ENCODE measurements at places on chromosomes 12 and 14. TPM values are rescaled to one million over a fixed set of nuclear protein-coding genes. Genes with fewer than 3 reads are reported as not detected.
A peak's percentile ranks its signal among the peaks of the same experiment; 100 is the strongest.

Gene LRP10
- 129 TPM for total RNA-seq

GRCh38 chr12:100184549-100185145 lies 16.0 kb upstream of the ACTR6 start:
- no peak for DNase-seq

GRCh38 chr14:64764641-64765520 lies 60.7 kb downstream of the PLEKHG3 start:
- DNase-seq, result peak; percentile 90

GRCh38 chr12:128743916-128744315 lies 79.8 kb downstream of the SLC15A4 start:
- no peak for DNase-seq

- no peak for DNase-seq
Observed at GRCh38 chr12:105892362-105892910, 246.3 kb downstream of the NUAK1 start.

Gene ASCL1
- total RNA-seq, result not detected

- no peak for DNase-seq
Observed at GRCh38 chr12:14810167-14810952, 3.6 kb downstream of the SMCO3 start.

Gene ENDOU
- total RNA-seq, result 0.38 TPM

DNA sequence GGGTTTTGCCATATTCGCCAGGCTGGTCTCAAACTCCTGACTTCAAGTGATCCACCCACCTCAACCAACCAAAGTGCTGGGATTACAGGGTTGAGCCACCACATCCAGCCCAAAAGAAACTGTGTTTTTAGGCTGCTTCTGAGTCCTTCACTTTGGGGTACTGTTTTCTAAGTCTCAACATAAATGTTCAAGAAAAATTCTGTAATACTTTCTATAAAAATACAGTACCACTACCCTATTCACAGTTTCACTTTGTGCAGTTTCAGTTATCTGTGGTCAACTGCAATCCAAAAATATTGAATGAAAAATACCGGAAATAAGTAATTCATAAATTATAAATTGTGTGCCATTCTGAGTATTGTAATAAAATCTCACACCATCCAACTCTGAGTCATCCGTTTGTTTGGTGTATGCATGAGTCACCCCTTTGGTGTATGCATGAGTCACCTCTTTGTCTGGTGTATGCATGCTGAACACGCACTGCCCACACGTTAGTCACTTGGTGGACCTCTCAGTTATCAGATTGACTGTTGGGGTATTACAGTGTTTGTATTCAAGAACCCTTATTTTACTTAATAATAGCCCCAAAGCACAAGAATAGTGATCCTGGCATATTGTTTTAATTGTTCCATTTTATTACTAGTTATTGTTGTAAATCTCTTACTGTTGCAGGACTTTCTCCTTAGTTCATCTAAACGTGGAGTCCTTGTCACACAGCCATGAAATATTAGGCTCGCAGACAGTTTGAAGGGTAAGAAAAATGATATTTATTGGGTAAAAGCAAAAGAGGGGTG lies 190.2 kb downstream of the FSCB start:
- no peak for DNase-seq

Gene LIMA1
- 103 TPM for total RNA-seq

Gene PRPF40B
- total RNA-seq, result 20.7 TPM

Gene ALDH1L2
- total RNA-seq, result 25.1 TPM

- no peak for DNase-seq
Observed at GRCh38 chr14:50717811-50718210, 49.7 kb upstream of the SAV1 start.

Gene PIWIL1
- total RNA-seq, result not detected

All from posterior vena cava (tissue), 2 donors.